ENCODE measurements at places on chromosomes 11 and 22.

- no peak for ATAC-seq
Measured at GRCh38 chr22:27482402-27482801, 319.2 kb downstream of the MN1 start.

GRCh38 chr11:39345834-39346442, 2113.5 kb downstream of the LRRC4C start:
- ATAC-seq: no peak

DNA sequence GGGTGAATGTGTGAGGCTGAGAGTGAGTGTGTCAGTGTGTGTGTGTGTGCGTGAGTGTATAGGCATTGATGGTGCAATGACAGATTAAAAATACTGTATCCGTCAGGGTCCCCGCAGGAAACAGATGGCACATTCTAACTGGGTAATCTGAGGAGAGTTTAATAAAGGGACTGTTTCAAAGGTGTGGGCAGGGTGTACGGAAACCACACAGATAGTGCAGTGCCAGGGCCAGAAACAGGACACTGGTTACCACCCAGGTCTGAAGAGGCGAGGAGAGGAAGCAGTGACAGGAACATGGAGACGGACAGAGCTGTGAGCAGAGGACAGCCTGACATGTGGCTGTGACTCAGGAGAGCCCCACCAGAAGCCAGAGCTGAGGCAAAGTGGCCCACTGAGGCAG, 16.5 kb downstream of the P2RX3 start:
- no peak for ATAC-seq

GRCh38 chr11:15935373-15935772, 421.0 kb downstream of the SOX6 start:
- ATAC-seq: no peak

- ATAC-seq: no peak
Measured at GRCh38 chr11:6617315-6617781, 1.9 kb downstream of the TPP1 start.

DNA sequence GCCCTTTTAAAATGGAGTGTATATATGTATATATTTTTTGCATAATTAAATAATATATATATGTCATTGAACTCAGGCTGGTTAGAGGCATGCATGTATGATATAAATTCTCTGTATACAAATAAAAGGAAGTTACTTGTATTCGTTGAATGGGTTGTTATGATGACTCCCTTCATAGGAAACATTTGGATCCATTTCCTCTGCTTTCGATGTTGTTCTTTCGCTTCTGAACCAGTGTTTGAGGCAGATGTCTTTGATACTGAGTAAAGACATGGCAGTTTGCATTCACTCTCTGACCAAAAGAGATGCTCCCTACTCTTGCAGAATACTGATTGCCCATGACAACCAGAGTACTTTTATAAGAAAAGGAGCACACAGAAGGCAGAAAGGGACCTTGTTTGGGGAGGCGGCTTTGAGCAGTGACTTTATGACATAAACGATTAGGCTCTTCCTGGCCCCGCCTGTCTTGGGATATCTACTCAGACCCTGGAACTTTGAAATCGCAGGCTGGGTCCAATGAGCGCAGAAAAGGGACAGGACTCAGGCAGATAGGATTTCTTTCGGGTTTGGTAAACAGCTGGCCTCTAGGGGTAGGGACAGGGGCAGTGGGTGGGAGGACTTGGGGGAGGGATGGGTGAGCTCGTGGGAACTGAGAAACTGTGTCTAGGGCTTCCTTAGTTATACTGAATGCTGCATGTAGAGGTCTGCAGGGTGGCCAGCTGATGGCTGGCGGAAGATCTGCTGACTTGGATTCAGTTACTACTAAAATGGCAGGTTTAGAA, 23.2 kb downstream of the TIMP3 start:
- ATAC-seq: no peak

DNA sequence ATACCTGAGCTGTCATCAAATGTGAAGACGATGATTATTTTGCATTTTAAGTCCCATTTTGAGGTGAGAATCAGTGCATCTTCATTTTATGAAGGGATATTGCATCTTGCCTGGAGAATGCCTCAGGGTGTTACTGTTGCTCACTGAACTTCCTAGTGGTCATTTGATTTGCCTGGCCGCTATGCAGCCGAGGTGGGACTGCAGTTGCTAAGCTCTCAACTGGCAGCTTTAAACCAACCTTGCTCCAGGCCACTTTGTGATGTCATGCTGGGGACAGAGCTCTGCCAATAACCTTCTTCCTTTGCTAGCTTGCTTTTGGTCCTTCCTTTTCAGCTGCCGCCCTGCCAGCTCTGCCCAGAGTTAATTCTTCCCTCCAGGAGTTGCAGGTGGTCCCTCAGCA, 409.4 kb upstream of the B3GAT1 start:
- no peak for ATAC-seq
